ENCODE measurements at places on chromosomes 7 and 10.

- no peak for DNase-seq
Measured at GRCh38 chr7:86199881-86200614, 443.7 kb upstream of the GRM3 start.

- no peak for DNase-seq
Measured at GRCh38 chr7:12879139-12879538, 191.7 kb downstream of the ARL4A start.

DNA sequence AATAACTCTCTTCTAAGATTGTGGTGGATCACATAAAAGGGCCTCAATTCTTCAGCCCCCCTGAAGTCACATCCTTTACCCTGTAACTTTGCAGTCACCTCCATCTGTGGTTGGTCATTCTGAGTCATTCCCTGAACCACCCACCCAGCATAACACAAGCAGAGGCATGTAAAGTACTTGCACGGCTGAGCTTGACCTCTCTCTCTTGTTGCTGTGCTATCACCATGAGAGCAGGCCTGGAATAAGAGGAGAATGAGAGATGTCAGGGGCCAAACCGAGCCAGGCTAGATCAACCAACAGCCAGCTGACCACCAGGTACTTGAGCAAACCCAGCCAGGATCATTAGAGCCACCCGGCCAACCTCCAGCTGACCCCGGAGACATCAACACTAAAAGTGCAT is 13.5 kb upstream of the STK17A start:
- DNase-seq = peak; percentile 33

GRCh38 chr10:71603150-71603549 is 116.4 kb downstream of the C10orf105 start:
- peak; percentile 21 for DNase-seq

- no peak for DNase-seq
Measured at GRCh38 chr10:729213-729612, 39.7 kb upstream of the DIP2C start.

DNA sequence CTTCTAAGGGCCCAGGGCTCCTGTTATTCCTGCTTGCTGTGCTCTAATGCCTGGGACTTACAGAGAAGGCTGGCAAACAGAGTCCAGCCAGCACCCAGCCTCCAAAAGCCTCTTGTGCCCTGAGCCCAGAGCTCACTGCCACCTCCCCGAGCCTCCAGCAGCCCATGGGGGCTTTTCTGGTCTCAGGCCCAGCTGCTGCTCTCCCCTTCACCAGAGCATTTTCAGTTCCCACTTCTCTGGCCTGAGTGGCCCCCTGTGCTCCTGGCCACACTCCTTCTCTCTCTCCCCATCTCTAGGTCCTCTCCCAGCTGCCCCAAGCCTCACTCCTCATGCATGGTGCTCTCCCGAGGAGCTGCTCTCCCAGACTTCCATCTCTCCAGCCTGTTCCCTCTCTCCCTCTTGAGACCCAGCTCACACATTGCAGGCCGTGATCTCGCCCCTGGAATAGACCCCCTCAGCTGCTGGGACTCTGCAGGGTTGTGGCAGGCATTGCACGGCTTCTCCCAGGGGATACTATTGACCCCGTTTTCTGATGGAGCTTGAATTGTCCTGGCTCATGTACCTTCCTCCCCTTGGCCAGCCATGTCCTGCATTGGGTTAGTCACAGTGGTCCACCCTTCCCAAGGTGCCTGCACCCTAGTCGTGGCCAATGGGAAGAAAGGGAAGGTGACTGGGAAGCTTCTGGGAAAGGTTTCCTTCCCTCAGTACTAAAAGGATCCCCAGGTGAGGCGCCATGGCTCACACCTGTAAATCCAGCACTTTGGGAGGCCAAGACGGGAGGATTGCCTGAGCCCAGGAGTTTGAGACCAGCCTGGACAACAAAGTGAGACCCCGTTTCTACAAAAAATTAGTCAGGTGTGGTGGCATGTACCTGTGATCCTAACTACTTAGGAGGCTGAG is 9.0 kb upstream of the RASSF4 start:
- DNase-seq = no peak

DNA sequence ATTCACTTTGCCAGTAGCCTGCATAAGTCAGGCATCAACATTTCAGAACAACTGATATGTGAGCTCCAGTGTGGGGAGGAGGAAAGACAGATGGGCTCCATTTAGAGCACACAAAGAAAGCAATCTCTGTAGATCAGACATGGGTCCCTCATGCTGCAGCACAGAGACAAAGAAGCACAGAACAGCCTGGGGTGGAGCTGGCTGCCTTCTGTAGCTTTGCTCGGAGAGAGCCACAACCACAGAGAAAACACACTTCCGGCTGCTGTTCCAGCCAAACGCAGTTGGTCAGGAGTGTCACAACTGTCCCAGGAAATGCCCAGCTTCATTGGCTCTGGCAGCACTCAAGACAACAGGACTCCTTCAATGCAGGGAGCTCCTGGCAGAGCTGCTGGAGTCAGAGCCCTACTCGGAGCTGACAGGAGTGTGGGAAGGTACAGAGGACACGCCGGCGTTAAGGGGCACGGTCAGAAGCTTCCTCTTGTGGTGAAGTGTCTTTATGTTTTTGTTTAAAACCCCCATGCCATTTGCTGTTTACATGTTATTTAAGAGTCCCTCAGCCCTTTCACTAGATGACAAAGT is 494.4 kb downstream of the TCERG1L start:
- no peak for DNase-seq

GRCh38 chr7:119596651-119597050 is 676.3 kb upstream of the KCND2 start:
- no peak for DNase-seq

DNA sequence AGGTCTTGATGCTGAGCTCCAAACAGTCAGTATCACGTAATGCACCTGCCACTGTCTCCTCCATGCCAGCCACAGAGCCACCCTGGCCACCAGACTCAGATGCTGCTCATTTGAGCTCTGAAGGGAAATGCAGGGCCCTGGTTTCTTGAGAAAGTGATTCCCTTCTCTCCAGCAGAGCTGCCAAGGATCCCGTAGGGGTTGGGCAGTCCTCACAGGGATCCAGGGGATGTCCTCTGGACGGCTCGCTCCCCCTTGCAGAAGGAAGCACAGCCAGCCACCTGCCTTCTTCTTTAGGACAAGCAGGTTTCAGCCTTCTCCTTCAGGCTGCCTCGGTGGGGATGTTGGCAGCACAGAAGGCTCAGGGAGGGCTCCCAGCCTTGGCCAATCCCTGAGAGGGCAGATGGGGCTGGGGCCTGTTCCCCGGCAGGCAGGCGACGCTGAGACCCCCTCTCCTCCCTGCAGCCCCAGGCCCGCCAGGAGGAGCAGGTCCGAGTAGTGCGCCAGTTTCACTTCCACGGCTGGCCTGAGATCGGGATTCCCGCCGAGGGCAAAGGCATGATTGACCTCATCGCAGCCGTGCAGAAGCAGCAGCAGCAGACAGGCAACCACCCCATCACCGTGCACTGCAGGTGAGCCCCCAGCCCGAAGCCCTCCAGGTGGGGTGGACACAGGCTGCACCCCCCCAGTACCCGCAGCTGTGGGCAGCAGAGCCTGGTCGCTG is 48.9 kb downstream of the MKI67 start:
- DNase-seq = no peak

DNA sequence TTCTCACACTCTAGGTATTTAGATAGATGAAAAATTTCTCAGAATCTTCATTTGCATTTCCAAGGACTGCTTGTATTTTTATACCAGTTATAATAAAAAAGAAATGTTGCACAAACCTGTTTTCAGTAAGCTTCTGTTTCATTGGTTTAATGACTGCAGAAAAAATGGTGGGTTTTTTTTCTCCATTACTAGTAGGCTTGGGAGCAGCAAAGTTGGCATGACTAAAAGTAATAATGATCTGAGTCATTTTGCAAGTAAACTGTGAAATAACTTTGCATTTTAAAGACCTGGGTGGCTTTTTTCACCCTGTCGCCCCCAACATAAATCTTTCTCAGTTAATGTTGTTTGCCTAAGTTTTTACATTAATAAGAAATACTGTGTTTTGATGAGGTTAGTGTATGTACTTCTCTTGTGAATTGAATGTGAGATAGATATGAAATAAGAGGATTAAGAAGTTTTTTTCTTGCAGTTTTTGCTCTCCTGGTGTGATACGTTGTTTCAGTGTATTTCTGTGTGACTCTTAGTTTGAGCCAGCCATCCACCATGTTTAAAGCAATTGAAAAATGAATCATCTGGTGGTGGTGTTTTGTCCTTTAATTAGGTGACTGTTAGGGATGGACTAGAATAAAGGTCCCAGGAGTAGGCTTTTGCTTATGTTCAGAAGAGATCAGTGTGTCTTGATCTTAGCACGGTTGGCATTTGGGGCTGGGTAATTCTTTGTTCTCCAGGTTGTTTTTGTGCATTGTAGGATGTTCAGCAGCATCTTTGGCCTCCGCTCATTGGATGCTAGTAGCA is 1.8 kb downstream of the GNAI1 start:
- DNase-seq = peak; percentile 21

DNA sequence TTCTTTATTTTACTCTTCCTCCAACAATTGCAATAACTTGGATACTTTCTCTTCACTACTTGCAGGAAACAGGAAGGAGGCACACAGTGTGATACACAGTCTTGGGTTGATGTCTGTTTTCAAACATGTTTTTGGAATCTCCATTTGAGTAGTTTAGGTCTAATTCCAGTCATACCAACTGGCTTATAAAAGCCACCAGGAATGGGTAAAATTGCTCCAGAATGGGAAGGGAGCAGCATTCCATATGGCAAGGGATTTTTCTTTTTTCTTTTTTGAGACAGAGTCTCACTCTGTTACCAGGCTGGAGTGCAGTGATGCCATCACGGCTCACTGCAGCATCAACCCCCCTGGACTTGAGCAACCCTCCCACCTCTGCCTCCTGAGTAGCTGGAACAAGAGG is 545.1 kb upstream of the GALNT17 start:
- no peak for DNase-seq

DNA sequence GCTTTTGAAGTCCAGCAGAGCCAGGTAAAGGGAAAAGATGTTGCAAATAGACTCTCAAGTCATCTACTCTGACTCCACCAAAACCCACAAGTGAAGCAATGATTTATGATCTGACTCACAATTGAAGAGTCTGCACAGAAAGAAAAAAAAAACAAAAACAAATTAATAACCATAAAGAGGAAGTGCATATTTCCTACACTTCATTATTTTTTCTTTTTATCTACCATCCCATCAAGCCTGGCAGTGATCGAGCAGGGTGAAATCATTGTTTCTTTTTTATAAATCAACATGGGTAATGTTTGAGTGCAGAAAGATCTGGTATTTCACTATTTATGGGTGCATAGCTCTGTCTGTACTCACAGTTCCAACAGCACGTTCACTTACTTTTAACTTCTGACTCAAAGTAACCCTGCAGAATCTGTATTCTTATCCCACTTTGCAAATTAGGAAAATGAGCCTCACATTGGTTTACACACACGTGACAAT is 829.0 kb downstream of the TNS3 start:
- no peak for DNase-seq

- peak; percentile 49 for DNase-seq
Measured at GRCh38 chr7:134755422-134756022, 23.9 kb upstream of the CALD1 start.

DNA sequence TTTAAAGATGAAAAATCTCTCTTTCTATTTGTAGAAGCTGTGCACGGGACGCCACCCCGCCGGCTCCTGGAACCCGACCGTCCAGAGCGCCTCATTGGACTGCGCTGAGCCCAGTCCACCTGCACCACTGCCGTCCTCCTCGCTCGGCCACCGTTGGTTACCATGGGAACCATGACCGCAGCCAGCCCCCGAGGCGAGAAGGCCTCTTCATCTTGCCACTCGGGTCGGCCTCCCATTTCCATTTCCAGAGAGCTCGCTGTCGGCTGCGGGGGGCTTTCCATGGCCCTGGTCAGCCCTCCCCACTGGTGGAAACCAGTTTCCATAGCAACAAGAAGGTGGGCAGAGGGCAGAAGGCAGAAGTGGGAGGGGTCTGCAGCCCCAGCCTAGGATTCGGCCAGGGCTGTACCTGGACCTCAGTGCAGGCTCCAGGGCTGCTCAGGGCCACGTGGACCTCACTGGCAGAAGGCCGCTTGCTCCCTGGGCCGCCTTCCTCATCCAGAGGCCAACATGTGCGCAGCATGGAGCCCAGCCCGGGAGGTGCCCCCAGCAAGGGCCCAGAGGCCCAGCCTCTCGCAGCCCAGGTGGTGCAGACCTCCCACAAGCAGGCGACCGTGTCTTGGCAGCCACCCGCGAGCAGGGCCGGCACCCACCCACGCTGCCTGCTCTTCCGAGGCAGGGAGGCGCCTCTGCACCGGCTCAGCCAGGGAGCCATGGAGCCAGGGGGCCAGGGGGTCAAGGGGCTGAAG is 283.5 kb upstream of the PPP2R2D start:
- no peak for DNase-seq

DNA sequence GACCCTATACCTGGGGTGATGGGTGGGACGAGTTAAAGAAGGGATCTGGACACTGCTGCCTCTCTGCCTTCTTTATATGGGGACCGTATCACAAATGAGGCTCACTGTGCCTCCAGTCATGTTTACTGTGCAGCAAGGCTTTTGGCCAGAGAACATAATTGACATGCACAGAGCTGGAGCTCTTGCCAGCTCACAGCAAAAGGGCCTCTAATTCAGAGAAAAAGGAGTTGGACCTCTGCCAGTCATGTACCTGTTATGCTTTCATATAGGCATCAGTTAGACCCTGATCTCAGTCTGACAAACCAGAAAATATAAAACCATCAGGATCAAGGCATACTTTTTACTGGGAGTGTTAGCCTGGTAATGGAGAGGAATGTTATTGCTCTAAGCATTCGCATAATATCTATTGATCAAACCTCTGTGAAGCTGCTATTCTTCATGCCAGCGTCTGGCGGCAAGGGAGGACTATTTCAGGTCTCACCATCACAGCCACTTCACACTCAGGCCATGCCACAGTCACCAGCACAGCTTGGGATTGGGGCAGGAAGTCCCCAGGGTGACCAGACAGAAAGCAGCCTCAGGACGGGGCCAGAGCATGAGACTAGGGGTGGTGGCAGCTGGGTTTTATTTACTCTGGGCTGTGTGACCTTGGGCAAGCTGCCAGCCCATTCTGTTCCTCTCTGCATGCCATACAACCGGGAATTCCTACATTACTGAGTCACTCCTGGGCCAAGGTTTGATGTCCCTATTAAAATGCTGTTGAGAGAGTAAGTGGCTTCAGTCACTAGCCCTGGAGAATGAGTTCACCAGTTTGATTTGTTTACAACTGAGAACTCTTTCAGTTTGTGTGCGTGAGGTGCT is 90.1 kb downstream of the NPSR1 start:
- no peak for DNase-seq

DNA sequence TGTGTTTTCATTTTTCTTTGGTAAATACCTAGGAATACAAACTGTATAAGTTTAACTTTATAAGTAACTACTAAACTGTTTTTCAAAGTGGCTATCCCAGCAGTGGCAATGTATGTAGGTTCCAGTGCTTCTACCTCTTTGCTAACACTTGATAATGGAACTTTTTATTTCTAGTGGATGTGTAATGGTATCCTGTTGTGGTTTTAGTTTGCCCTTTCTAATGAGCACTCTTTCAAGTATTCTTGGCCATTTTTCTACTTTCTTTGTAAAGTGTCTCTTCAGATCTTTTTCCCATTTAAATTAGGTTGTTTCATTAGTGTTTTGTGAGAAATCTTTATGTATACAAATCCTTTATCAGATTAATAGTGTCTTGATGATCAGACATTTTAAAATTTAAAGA is 4.6 kb downstream of the KIF20B start:
- DNase-seq = no peak

All from inflammatory macrophage treated with lipopolysaccharide for 4 hours (primary cell).